Testis (tissue), 5 donors: ENCODE measurements at places on chromosomes 11 and 22.

DNA sequence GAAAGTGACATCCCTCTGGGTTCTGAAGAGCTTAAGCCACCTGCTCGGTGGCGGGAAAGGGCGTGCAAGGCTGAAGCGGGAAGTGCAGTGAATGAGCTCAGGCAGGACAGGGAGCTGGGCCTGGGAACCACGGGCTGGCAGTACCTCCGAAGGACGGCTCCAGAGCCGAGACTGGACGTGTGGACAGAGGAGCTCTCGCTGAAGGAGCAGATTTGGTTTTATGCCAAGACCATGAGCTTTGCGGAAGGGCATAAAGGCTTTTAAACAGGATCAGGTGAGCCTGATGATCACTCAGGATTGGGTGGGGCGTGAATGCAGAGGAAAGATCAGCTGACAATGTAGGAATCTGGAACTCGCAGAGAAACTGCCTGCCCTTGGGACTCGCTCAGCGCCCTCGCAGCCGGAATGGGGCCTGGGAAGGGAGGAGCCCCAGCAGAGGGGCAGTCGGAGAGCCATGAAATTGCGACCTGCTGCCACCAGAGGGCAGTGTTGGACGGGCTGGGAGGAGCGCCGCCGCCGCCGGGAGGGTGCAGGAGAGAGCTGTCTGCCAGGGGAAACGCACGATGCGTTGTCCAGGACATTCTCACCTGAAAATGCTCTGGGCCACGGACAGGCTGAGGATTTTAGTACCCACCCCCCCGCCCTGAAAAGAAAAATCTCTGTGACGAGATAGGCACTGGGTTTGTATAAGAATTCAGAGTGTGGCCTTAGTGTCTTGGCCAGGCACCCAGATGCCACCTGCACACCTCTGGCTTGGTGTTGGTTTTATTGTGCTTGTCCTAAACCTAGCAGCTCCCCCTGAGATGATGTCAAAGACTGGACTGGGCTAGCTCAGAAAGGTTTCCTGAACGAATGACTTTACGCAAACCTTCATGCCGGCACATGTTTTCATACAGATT, 324.4 kb downstream of the NTM start:
- peak; percentile 87 for DNase-seq

DNA sequence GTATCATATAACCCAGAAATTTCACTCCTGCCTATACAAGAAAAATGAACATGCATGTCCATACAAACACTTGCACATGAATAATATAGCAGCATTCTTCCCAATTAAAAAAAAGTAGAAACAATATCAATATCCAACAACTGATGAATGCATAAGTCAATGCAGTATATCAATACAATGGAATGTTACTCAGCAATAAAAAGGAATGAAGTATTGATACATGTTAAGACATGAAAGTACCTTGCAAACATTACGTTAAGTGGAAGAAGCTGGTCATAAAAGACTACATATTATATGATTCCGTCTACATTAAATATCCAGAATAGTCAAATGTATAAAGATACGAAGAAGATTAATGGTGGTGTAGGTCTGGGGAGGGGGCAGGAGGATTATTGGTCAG, 73.9 kb upstream of the DRD2 start:
- no peak for DNase-seq

DNA sequence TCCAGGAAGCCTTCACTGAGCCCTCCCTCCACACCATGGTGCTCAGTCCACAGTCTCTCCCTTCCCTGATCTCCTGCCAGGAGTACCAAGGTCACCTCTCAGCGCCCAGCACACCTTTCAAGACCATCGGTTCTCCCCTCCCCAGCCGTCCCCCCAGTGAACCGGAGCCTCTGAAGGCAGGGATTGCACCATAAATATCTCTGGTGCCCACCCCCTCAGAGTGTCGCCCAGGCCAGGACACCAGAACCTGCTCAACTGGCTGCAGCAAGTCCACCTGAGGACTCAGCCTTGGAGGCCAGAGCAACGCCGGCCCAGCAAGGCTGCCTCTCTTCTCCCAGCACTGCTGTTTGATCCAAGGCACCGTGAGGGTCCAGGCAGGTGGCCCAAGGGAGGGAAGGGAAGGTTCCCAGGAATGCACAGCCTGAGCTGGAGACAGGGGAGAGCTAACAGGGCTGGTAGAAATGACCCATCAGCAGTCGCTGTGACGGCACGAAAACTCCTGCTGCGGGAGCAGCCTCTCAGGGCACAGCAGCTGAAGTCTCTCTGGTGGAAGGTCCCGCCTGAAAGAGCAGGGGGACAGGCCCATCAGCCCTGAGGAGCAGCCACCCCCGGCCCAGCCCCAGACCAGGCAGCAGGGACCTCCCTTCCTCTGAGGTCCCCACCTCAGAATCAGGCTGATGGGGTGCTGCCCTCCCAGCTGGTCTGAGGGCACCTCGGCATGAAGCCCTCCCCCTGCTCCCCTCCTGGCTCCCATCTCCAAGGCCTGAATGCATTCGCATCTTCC, 80.3 kb downstream of the BUD13 start:
- no peak for DNase-seq

- DNase-seq, result no peak
Measured at GRCh38 chr22:23478175-23478574, 101.9 kb downstream of the IGLL1 start.

GRCh38 chr11:120131941-120132644, 5.8 kb downstream of the TRIM29 start:
- no peak for DNase-seq

GRCh38 chr11:37500425-37500824, 902.4 kb upstream of the RAG2 start:
- no peak for DNase-seq

DNA sequence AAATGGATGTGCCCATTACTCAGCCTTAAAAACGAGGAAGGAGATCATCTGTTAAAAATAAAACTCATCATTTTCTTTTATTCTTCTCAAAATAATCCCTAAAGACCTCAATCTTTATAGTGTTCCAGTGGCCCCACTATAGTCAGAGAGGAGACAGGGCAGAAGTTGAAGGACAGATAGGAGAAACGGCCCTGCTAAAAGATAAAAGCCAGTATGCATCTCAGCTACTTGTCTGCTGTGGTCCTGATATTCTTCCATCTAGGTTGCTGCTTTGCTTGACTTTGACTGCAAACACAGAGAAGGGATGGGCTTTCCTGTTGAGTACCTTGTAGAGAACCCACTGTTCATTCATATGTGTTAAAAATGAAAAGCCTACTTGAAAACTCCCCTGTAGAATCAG, 31.4 kb downstream of the NF2 start:
- DNase-seq, result no peak

- DNase-seq, result peak; percentile 46
Measured at GRCh38 chr11:12235553-12235946, 125.2 kb downstream of the MICAL2 start.

GRCh38 chr11:501683-502287, 5.3 kb downstream of the RNH1 start:
- no peak for DNase-seq

DNA sequence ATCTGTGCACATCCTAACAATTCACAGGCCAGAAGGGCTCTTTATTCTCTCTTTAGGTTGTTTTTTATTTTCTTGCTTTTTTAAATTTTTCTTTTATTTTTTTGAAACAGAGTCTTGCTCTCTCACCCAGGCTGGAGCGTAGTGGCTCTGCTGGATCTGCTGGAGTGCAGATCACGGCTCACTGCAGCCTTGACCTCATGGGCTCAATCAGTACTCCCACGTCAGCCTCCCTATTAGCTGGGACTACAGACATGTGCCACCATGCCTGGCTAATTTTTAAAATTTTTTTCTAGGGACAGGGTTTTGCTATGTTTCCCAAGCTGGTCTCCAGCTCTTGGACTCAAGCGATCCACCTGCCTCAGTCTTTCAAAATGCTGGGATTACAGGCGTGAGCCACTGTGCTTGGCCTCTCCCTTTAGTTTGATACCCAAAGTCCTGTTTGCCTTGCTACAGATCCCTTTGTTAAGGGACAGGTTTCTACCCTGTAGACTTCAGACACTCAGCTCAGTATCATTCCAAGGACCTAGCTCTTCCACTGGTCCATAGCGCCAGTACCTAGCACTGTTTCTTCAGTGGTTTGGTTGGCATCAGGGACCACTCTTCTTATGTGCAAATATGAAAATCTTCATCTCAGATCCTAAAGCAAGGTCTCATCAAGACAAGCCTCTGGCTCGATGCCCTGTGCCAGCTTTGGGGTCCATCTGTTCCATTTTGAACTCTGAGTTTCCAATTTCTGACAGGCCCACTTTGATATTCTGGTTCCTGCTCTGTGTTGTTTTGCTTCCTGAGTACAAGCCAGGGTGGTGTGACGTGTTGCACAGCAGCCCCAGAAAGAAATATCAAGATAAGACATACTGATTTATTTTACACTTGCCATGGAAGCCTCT, 211.7 kb downstream of the FAT3 start:
- DNase-seq, result peak; percentile 54

- DNase-seq, result no peak
Measured at GRCh38 chr11:73087730-73088129, 54.4 kb downstream of the FCHSD2 start.

- no peak for DNase-seq
Measured at GRCh38 chr11:69440876-69441275, 40.6 kb upstream of the LINC01488 start.

- no peak for DNase-seq
Measured at GRCh38 chr11:9754010-9754471, 90.2 kb downstream of the SWAP70 start.

- DNase-seq, result no peak
Measured at GRCh38 chr11:34252015-34252414, 105.8 kb downstream of the ABTB2 start.

DNA sequence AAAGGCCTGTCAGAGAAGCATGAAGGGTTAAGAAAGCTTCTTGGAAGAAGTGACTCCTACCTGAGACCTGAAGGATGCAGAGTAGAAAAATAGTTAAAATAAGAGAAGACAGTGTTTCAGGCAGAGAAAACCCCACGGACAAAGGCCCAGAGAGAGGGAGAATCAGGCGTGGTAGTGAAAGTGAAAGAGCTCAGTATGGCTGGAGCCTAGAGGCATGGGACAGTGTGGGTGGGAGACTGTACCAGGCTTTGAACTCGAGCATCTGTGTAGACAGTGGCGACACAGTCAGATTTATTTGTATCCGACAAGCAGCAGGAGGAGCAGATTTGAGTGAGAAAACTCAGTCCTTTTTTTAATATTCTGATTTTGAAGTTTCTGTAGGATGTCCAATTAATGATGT, 360.0 kb downstream of the OPCML start:
- DNase-seq, result no peak

- no peak for DNase-seq
Measured at GRCh38 chr11:112797092-112797491, 164.1 kb upstream of the NCAM1 start.

GRCh38 chr11:120173019-120173705, 35.2 kb upstream of the TRIM29 start:
- DNase-seq, result no peak

- no peak for DNase-seq
Measured at GRCh38 chr11:108199446-108200321, 22.8 kb downstream of the NPAT start.

- DNase-seq, result no peak
Measured at GRCh38 chr11:35298369-35298768, 121.0 kb downstream of the SLC1A2 start.

DNA sequence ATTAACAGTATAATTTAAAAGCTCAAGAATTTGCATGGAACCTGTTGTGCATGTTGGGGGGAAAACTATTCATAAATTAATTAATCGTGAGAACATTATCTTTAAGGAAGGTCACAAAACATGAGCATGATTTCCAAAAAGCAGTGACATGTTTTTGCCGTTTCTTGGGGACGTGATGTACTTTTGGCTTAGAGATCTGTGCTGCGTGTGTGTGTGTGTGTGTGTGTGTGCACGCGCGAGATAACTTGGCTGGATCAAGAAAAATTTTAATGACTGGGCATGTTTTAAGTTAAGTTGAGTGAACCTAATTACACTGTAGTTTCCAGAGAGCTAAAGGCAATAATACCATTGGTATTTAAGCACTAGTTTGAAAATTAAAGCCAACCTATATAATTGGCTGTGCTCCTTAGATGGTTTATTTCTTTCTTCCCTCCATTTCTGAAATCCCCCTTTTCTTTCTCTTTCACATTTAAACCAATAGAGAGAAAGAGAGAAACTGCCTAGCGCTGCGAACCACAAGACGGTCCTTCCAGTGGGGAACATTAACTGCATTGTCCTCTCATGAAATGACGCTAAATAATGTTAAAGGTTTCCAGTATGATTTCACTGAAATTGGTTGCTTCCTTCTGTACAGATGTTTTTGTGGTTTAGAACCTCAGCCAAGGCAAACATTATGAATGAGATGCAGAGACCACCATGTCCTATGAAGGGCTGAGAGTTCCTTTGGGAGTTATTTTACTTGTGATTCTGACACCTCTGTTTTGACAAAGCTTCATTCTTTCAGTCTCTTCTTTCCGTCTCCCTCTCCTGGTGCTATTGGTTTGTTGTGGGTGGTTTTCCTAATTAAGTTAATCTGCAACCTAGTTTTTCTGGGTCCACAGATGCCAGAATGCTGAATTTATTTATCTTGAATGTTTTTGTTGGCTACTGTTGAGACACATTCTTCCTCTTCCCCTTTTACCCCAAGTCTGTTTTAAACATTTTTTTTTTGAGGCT, 51.7 kb downstream of the ZBTB16 start:
- DNase-seq, result peak; percentile 63

GRCh38 chr22:33402325-33402724, 344.1 kb upstream of the SYN3 start:
- no peak for DNase-seq

- DNase-seq, result peak; percentile 30
Measured at GRCh38 chr11:63939397-63939891, 642 bp downstream of the NAA40 start.

DNA sequence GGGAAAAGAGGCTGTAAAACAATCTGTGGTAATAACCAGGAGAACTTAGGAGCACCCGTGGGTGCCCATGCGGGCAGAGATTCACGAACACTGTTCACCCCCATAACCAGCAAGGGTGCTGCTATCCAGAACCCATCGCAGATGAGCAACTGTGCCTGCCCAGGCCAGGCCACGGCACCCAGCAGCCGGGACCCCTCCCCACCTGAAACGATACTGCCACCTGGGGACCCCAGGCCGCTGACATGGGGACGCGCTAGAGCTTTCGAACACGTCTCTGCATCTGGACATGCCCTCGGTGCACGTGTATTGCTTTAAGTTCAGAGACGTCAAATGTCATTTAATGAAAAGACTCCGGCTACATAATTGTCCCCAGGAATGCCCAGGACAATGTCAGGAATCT, 14.3 kb upstream of the MUC2 start:
- DNase-seq, result no peak

DNA sequence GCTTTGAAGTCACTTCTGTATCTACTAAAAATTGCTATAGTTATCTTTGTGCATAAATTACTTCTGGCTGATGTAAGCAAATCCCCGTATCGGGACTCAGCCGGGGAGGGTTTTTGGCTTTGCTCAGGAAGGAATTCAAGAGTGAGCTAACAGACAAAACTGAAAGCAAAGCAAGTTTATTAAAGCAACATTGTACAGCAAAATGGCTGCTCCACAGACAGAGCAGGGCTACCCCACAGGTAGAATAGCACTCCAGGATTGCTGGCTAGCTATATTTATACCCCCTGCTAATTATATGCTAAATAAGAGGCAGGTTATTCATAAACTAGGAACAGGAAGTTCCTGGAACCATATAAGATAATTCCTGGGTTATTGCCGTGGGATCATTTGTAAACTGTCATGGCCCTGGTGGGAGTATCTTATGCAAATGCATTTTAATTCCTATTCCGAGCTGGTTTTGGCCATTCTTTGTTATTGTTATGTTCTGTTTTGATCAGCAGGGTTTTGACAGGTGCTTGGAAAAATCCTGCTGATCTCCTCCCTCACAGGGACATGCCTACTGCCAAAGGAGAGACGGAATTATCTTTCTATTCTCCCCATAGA, 15.2 kb downstream of the MIF start:
- no peak for DNase-seq
